ENCODE measurements at places on chromosomes 1 and 21.

DNA sequence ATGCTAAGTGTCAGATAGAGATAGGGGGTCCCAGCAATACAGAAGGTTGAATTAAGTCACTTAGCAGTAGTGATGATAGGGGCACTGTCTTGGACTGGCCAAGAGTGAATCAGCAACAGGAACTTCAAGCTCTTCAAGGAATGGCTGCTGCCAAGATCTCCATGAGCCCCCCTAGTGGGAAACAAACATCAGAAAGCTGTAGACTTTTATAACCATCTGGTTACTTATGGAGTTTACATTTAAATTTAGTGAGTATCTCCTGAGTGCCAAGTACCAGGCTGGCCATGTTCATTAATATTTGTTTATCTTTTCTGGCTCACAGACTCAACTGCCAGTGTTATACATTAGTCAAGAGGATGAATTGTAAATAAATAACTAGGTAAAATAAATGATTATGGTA lies 327.3 kb downstream of the TTLL7 start:
- no peak for DNase-seq

- DNase-seq = no peak
Measured at GRCh38 chr21:43712268-43712942, 6.5 kb upstream of the PDXK start.

GRCh38 chr1:22886211-22886610 lies 86.5 kb downstream of the LACTBL1 start:
- DNase-seq = no peak

GRCh38 chr1:163076981-163077761 lies 8.0 kb downstream of the RGS4 start:
- no peak for DNase-seq

DNA sequence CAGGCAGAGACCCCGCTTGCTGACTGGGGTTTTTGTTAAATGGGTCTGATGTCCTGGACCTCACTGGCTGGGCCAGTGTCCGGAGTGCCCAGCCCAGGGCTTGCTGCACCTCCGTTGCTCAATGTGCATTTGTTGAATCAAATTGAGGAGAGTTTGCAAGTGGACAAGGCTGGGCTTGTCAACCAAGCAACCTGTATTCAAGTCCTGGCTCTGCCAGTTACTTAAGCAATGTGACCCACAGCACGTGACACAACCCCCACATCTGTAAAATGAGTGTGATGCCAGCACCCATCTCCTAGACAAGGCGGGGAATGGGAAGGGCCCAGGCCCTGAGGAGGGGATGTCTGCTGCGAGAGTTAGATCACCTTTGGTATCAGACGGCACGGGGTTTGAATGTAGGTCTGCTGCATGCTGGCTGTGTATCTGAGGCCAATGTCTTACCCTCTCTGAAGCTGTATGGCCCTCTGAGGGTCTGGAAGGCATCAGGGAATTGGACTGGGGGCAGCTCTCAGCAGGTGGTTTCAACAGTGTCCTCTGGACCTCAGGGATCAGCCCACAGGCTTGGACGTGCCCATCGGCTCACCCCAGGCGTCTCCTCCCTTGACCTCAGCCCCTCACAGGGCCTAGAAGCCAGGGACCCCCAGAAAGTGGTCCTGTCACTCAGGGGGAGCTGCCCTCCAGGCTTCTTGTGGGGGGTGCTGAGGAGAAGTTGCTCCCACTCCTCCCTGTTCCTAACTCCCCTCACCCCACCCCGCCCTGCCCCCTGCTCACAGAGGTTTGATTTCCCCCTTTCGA lies 51.0 kb upstream of the RUNX3 start:
- no peak for DNase-seq

DNA sequence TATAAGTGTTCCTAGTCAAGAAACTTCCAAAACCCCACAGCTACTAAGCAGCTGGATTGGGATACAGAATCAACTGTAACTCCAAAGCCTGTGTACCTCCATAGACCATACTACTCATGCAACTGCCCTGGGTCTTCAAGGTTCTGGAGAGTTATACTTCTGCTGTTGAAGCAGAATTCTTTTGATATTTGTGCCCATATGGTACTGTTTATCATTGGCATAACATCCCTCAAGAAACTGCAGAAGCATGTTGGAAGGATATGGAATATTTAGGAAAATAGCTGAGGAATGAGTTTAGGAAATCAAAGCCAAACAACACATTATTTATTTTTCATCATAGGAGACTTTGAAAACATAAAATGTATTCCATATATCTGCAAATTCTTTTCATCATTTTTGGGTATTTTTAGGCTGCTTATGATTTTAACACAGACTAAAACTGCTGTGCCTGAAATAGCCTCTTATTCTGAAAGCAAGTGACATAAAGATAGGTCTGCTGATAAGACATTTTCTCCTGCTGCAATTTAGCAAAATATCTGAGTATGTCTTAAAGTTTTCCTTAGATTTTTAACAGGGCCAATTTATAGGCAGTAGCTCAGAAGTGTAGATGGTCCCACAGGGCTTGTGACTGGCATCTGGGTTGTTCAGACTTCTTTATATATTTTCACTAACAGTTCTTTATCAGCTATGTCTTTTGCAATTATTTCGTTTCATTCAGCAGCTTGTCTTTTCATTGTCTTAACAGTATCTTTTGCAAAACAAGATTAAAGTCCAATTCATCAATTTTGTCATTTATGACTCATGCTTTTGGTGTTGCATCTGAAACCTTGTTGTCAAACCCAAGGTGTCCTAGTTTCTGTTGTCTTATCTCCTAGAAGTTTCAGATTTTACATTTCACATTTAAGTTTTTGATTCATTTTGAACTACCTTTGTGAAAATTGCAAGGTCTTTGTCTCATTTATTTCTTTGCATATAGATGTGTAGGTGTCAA lies 41.1 kb upstream of the ZNF124 start:
- no peak for DNase-seq

DNA sequence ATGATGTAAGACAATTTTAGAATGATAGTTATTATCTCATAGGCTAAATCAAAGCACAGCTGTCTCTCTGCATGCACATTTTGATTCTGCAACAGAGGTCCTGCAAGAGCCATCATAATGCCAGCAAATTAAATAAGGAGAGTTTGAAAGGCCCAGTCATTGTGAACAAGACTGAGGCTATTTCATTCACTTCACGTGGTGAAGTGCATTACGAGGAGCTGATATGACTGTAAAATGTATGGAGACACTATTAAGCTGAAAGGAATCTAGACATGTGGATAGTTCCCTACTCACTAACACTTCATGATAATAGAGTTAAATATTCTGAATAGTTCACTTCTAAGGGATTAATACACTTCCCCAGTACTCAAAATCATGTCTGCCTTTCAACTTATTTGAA lies 299.0 kb downstream of the SMYD3 start:
- DNase-seq = no peak

DNA sequence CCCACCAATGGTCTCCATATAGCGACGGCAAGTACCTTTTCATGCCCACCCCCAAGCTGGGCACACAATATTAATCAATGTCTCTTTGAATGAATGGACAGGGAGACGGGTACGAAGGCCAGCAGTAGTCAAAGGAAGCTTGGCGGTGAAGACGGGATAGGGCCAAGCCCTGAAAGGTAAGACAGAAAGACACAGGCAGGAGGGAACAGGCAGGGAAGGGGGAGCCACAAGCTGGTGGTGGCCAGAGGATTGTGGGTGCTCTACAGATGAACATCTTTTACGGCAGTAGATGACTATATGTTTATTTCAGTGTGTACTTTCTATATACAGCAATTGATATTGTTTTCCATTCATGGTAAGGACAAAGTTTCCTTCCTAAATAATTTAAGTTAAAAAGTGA lies 16.3 kb downstream of the CAPZB start:
- DNase-seq = no peak

DNA sequence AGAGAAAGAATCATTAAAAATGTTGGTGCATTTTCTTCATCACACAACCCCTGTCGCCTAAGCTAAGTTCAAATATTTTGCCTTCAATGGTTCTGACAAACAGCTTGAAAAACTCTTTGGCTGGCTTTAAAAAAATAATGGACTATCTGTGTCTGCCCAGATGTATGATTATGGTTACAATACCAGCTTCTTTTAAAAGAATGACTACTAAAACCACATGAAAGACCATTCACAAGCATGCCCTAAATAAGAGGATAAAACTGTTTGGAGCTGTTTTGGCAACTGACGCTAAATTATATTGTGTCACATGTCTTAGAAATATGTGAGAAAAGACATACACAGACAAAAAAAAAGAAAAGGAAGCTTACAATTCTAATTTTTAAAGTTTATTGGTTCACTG lies 23.7 kb upstream of the PLPPR4 start:
- no peak for DNase-seq

DNA sequence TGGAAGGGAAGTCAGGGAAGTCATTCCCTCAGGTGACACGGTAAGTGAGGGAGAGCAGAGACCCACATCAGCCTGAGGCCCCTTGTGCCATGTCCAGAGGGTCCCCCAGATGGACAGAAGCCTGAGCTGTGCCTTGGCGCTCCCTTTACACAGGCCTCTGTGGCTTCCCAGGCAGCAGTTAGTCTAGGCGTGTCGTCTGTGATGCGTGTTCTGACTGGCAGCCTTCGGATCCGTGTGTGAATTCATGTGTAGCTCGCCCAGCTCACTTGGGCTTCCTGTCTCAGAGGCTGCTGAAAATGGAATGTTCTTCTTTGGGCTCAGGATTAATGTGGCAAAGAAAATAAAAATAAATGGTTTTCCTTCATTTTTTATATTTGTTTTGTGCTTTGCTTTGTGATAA lies 28.3 kb downstream of the PRMT2 start:
- no peak for DNase-seq

DNA sequence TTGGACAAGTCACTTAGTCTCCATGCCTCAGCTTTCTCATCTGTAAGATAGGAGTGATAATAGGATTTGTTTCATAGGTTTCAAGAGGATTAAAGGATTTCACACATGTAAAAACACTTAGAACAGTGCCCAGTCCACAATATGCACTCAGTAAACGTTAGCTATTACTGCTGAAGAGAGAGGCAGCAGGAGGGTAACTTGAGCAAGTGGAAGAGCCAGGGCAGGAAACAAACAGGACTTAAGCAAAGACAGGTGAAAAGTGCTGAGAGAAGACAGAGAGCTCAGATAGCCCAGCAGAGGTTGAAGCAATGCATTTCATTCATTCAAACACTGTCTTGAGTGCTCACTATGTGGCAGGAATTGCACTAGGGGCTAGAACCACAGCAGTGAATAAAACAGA lies 21.1 kb upstream of the H3-3A start:
- no peak for DNase-seq

DNA sequence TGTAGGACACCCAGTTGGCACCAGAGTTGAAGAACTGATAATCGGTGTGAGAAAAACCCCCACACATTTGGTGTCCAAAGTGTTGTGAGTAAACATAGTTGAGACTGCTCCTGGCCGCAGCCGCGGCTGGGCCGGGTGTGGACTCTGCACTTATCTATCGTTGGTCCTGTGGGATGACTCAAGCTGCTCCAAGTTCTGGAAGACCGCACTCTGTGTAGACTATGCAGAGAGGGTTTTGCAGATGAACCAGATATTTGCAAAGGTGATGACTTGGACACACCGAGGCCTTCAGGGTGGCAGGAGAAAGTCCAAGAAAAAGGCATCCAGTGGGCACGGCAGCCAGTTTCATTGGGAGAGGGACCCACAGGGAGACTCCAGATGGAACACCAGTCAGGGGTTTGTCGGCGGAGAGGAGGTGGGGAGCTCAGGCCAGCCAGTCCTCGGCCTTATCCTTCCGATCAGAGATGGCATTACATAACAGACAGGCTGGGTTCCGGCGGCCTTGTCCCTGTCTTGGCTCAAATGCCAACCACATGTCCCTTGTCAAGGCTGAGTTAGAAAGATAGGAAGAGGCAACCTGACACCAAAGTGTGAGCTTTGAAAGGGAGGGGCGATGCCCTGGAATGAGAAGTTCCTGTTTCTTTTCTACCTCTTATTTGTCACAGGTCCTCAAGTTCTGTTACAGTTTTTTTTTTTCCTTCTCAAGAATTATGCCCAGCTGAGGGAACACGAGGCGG lies 21.1 kb downstream of the C2CD2 start:
- DNase-seq = no peak

GRCh38 chr1:219075121-219075879 lies 98.4 kb upstream of the LYPLAL1 start:
- no peak for DNase-seq

All from activated naive CD8-positive, alpha-beta T cell treated with anti-CD3 and anti-CD28 coated beads, Interleukin-2, amount 50 U/mL, for 16 hours (primary cell).